Hindlimb muscle (tissue), 1 donor: ENCODE measurements at places on chromosomes 3 and 15. TPM values are rescaled to one million over a fixed set of nuclear protein-coding genes. Genes with fewer than 3 reads are reported as not detected.
A peak's percentile ranks its signal among the peaks of the same experiment; 100 is the strongest.

DNA sequence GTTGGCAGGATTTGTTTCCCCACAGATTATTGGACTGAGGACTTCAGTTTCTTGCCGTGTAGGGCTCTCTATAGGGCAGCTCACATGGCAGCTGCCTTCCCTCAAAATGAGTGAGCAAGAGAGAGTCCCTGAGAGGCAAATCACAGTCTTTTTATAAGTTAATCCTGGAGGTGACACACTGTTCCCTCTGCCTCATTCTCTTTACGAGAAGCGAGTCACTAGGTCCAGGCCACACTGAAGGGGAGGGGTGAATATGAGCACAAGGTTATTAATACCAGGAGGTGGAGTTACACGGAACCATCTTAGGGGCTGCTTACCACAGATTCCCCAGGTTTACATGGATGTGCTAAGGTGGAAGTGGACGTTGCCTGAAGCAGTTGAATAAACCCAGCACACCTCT lies 77.0 kb downstream of the LPP start:
- DNase-seq, result no peak

NR1I2 gene
- polyA plus RNA-seq, result 0.43 TPM

GRCh38 chr15:83993591-83993990 lies 242.0 kb upstream of the GOLGA6L4 start:
- no peak for DNase-seq

SERPINI2 gene
- polyA plus RNA-seq, result 0.36 TPM

OR5K4 gene
- polyA plus RNA-seq, result not detected

- DNase-seq, result no peak
Measured at GRCh38 chr3:82130046-82130445, 368.6 kb upstream of the GBE1 start.

DNA sequence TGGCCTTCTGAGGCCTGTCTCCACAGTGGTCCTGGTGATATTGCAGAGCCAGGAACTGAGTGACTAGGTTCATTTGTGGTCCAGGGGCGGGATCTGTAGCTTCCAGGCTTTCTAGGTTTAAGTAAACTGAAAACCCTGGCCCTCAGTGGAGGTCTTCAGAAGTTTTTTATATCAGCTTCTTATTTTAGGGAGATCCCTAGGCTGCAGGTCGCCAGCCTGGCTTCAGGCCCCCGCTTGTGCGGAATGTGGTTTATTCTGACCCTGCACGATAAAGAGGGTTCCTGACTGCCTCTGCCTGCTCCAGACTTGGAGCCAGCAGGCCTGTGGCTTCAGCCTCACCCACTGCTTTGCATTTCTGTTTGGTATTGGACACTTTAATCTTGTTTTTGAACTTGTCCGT lies 133.9 kb upstream of the PLXNA1 start:
- DNase-seq, result no peak

GRCh38 chr3:129658110-129658843 lies 51.8 kb upstream of the PLXND1 start:
- DNase-seq, result no peak

- no peak for DNase-seq
Measured at GRCh38 chr3:167653155-167653554, 587 bp downstream of the WDR49 start.

- no peak for DNase-seq
Measured at GRCh38 chr3:52257911-52258310, 12.4 kb downstream of the PPM1M start.

GRCh38 chr3:188680189-188680588 lies 491.6 kb upstream of the TPRG1 start:
- DNase-seq, result no peak

TMEM207 gene
- not detected for polyA plus RNA-seq

SLC28A2 gene
- 0.37 TPM for polyA plus RNA-seq

CLRN1 gene
- 0.19 TPM for polyA plus RNA-seq

- no peak for DNase-seq
Measured at GRCh38 chr15:57235873-57236272, 140.4 kb upstream of the CGNL1 start.

DNA sequence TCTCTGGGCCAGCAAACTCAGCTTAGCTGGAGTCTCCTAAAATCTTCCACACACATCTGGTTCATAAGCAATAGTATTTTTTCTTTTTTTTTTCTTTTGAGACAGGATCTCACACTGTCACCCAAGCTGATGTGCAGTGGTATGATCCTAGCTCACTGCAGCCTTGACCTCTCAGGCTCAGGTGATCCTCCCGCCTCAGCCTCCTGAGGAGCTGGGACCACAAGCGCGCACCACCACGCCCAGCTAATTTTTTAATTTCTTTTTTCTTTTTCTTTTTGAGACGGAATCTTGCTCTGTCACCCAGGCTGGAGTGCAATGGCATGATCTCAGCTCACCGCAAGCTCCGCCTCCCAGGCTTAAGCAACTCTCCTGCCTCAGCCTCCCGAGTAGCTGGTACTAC lies 34.3 kb downstream of the RNU5B-1 start:
- no peak for DNase-seq

DNA sequence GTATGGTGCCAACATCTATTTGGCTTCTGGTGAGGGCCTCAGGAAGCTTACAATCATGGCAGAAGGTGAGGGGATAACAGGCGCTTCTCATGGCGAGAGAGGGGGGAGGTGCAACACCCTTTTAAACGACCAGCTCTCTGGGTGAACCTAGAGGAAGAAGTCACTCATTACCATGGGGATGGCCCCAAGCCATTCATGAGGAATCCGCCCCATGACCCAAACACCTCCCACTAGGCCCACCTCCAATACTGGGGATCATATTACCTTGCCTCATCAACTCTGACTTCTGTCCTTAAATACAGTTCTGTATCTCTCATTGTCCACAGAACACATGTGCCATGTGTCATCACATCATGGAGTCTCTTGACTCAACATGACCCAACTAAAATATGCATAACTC lies 37.5 kb upstream of the CLRN1 start:
- no peak for DNase-seq

DNA sequence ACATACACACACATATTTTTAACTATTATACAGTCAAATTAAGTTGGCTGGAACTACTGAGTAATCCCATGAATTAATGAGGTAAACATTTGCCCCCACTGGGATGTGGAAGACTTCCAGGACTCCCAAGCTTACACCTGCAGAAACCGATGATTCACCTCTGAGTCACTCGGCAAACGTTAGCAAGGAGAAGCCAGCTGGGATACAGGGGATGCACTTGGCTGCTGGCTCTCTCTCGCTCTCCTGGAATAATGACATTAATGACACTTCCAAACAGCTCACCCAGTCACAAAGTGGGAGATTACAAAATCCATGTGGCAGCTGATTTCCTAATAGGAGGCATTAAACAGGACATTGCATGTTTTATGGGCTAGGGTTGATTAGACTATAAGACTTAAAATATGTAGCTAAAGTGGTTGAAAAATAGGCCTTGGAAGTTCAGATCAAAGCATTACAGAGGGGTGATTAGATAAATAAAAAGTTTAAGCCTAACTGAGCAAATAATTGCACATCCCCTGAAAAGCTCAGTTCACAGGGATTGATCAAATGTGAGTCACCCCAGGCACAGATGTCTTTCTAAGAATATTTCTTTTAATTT lies 500.9 kb downstream of the SOX2 start:
- DNase-seq, result peak; percentile 2

ATP13A4 gene
- polyA plus RNA-seq, result 0.72 TPM

CLDN18 gene
- polyA plus RNA-seq, result 0.44 TPM

- DNase-seq, result no peak
Measured at GRCh38 chr3:58271901-58272501, 34.0 kb upstream of the RPP14 start.

GRCh38 chr15:52256930-52257733 lies 38.5 kb downstream of the MYO5C start:
- peak; percentile 31 for DNase-seq

GRCh38 chr15:86754846-86755245 lies 675.2 kb downstream of the AGBL1 start:
- DNase-seq, result no peak

- DNase-seq, result no peak
Measured at GRCh38 chr3:149384911-149385321, 7.5 kb upstream of the TM4SF1 start.

GRCh38 chr3:61268644-61269043 lies 17.4 kb upstream of the FHIT start:
- no peak for DNase-seq

- no peak for DNase-seq
Measured at GRCh38 chr15:90893175-90894090, 9.1 kb downstream of the FES start.

GRCh38 chr15:78098131-78098755 lies 5.9 kb downstream of the SH2D7 start:
- DNase-seq, result no peak

DNA sequence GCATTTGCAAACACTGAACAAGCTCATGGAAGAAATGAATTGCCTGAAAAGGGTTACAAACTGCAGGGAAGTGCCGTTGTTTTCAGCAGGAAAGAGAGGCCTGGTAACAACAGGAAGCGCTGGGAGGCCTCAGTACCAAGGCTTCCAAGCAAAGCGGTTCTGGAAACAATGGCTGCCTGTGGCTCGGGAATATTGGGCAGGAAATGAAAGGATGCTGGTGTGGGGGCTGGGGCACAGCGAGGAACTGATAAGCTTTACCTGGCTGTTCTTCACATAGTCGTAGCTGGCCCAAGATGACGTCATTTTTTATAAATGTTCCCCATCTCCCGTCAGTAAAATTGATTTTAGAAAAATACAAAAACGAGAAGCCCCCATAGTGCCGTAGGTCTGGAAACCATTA lies 55.9 kb downstream of the ARHGAP31 start:
- DNase-seq, result no peak

- DNase-seq, result peak; percentile 67
Measured at GRCh38 chr15:63466378-63467192, 37.8 kb upstream of the USP3 start.

MKRN2OS gene
- polyA plus RNA-seq, result 0.70 TPM

DNA sequence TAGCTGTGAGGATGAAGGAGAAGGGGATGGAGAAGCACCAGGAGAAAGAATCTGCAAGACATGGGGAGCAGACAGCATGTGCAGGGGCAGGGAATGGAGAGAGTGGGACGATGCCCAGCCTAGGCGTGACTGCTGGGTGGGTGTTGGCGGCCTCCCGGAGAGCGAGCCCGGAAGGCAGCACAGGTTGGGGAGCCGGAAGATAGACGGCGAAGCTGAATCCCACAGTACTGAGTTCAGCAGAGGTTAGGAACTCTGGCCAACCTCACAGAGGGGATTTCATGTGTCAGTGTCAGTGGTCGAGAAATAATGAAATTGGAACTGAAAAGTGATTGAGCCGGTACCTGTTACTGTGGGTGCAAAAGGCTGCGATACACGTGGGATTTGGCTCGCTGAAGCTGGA lies 55.2 kb downstream of the PXYLP1 start:
- no peak for DNase-seq

GRCh38 chr3:49610666-49611280 lies 56.5 kb downstream of the BSN start:
- no peak for DNase-seq

GLDN gene
- 0.34 TPM for polyA plus RNA-seq

SLC22A14 gene
- polyA plus RNA-seq, result 0.23 TPM

RLBP1 gene
- 0.30 TPM for polyA plus RNA-seq

DNA sequence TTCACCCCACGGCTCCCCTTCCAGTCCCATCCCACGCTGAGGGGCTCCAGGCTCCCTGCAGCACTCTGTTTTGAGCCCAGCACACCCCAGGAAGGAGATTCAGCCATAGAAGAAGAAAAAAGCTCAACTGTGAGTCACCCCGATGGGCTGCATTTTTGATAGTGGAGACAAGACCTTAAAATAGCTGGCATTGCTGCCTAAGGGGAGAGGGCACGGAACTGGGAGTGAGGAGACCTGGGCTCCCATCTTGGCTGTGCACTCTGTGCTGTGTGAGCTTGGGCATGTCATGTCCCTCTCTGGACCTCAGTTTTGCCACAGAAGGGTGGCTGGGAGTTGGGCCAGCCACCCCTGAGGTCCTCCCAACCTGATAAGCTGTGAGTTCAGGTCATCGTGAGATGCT lies 57.2 kb upstream of the SMAD6 start:
- no peak for DNase-seq

DNA sequence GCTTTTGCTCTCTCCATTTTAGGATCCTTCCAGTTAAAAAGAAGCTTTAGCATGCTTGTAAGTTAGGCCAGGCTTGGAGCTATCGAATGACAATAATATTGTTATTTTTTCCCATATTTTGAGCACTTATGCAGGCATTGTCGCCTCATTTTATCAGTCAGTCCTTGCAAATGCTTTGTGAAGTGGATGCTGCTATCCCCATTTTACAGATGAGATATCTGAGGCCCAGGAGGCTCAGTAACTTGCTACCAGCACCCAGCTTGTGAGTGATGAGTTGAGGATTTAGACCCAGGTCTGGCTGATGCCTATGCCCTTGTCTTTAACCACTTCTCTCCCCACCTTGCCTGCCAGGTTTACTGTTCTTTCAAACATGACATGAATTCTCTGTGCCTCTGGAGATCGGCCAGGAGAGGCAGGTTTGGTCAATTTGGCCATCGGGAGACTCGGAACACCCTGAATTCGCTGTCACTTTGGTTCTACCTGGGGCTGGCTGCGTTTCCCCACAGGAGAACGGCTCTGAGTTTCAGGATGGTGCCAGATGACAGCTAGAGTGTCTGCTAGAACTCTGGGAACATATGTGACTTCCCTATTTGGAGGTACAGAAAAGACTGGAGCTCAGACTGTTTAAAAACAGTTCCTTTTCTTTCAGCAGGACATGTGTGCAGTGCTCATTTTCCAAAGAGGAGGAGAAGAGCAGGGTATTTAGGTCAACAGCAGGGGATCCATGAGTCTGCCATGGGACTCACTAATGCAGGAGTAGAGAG lies 25.5 kb upstream of the ZNF710 start:
- DNase-seq, result no peak

IGF2BP2 gene
- polyA plus RNA-seq, result 41.6 TPM

GRCh38 chr3:61964566-61964965 lies 403.2 kb downstream of the PTPRG start:
- DNase-seq, result no peak

MAGI1 gene
- 14.9 TPM for polyA plus RNA-seq

DNA sequence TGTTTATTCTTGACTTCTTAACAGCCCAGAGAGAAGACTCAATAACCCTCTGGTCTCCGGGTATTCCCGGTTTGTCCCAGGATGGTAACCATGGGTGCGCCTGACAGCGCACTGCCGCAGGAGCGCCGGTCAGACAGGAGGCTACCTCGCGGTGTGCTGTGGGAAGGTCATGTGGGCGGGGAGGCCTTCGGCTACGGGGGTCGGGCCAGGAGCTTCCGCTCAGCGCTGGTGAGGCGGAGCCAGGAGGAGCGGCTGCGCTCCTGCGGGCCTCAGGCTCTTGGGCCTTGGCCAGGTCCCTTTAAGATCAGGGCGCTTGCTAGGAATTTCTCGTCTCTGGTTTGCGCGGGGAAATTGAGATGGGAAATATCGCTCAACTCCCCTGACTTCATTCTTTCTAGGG lies 182.3 kb upstream of the NDN start:
- no peak for DNase-seq

DNA sequence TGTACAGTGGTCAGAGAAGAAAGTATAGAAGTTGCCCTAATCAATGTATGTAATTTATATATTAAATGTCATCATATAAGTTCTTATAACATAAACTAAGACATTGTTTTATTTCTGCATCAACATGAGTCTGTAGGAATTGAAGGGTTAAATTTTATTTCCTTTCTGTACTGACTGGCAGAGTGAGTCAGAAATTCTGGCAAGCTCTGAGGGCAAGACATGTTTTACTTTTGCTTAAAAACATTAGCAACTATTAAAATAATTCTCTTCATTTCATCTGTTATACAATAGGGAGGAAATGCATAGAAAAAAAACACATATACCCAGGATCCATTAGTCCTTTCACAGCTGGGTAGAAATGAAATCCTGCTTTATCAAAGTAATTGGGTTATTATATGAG lies 171.4 kb upstream of the ALCAM start:
- no peak for DNase-seq

- DNase-seq, result no peak
Measured at GRCh38 chr3:152610622-152611021, 224.3 kb upstream of the P2RY1 start.
